Memory B cell (primary cell): ENCODE measurements at places on chromosomes 2 and 18.

GRCh38 chr18:49858309-49859020 is 45.1 kb upstream of the ACAA2 start:
- H3K4me1 ChIP-seq, result no peaks in the 10 kb centered on the region
- H3K36me3 ChIP-seq, result no peaks in the 10 kb centered on the region
- no peak overlapping the region for H3K27ac ChIP-seq
- no peaks in the 10 kb centered on the region for H3K27me3 ChIP-seq
- DNase-seq, result peak; percentile 43

- H3K4me3 ChIP-seq, result no peak overlapping the region
- no peak for DNase-seq
- peaks cover 8% of the 10 kb centered on the region for H3K27me3 ChIP-seq
- no peak overlapping the region for H3K27ac ChIP-seq
- H3K36me3 ChIP-seq, result peaks cover 2% of the 10 kb centered on the region
- H3K4me1 ChIP-seq, result no peaks in the 10 kb centered on the region
Observed at GRCh38 chr2:33020883-33021282, 74.1 kb downstream of the LTBP1 start.

- no peak overlapping the region for H3K4me3 ChIP-seq
- H3K27ac ChIP-seq, result no peak overlapping the region
- no peaks in the 10 kb centered on the region for H3K36me3 ChIP-seq
- peaks cover 4% of the 10 kb centered on the region for H3K27me3 ChIP-seq
Observed at GRCh38 chr2:95333888-95334338, 36.8 kb downstream of the KCNIP3 start.

DNA sequence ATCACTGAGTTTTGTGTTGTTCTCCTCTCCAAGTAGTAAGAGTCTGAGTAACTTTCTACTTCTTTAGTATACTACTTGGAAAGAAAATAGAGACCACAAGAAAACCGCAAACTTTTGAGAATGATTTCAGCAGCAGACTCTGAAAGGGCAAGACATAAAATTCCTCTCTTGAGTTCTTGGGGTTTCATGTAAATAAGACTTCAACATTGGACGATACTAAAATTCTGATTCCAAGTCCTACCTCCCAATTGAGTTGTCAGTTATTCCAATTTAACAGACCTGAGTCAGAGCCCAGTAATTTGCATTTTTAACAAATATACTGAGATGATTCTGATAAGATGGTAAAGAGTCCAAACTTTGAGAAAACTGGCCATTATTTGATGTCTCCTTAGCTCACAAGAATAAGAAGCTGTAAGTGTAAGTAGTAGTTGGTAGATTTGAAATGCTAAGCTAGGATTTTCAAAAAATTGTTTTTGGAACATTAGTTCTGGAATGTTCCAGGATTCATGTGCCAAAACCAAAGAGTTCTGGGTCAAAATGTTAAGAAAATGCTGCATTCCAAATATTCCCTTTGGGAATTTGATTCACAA is 261.6 kb upstream of the SPOPL start:
- H3K27ac ChIP-seq, result no peak overlapping the region
- peaks cover 2% of the 10 kb centered on the region for H3K27me3 ChIP-seq
- no peak overlapping the region for H3K4me3 ChIP-seq
- H3K4me1 ChIP-seq, result peaks cover 2% of the 10 kb centered on the region

DNA sequence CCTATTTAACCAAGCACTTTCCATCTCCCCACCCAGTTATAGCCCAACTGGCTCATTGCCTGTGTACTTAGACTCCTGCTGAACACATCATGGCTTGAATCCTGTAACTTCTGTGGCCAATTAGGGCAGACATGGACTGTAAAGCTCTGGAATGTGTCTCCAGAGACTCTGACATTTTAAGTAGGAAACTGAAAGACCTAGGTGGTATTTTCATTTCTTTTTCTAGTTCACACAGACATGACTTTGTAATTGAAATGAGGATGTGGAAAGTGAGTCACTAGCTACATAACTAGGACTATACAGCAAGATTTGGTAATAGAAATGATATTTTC is 12.2 kb downstream of the DOK1 start:
- DNase-seq, result no peak
- H3K27ac ChIP-seq, result no peak overlapping the region
- H3K4me3 ChIP-seq, result no peak overlapping the region
- no peaks in the 10 kb centered on the region for H3K27me3 ChIP-seq
- H3K36me3 ChIP-seq, result no peaks in the 10 kb centered on the region
- H3K4me1 ChIP-seq, result peaks cover 7% of the 10 kb centered on the region

DNA sequence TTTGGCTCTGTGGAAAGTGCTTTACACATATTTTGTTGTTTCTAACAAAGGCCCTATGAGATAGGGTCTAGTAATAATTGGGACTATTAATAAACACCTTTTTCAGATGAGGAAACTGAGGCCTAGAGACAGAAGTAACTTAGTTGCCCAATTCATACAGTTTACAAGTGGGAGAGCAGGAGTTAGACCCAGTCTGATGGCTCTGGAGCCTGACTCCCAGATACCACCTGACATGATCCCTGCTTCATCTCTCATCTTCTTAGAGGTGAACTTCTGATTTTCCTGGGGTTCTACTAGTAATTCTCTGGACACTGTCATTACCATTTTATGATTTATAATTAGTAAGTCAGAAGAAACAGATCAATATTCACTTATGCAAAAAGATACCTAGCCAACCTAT is 49.1 kb upstream of the OTX1 start:
- no peak overlapping the region for H3K4me3 ChIP-seq
- H3K36me3 ChIP-seq, result peaks cover 20% of the 10 kb centered on the region
- no peak overlapping the region for H3K27ac ChIP-seq
- no peaks in the 10 kb centered on the region for H3K4me1 ChIP-seq
- H3K27me3 ChIP-seq, result no peaks in the 10 kb centered on the region

DNA sequence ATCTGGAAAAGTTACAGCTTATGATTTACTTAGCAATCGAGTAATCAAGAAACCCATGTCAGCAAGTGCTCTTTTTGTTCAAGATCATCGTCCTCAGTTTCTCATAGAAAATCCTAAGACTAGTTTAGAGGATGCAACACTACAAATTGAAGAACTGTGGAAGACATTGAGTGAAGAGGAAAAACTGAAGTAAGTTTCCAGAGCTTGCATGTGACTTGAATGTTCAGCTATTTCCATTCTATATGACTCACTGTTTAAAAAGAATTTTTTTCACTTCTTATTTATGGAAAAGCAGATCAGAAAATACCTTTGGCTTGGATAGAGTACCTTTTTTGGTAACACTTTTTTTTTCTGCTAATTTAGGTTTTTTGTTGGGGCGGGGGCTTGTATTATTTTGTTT is 70.7 kb downstream of the PMS1 start:
- no peak for DNase-seq
- peaks cover 21% of the 10 kb centered on the region for H3K36me3 ChIP-seq
- H3K4me1 ChIP-seq, result no peaks in the 10 kb centered on the region

GRCh38 chr2:195575879-195576401 is 81.1 kb upstream of the SLC39A10 start:
- peak overlapping the region; percentile 90 for H3K27ac ChIP-seq
- no peaks in the 10 kb centered on the region for H3K27me3 ChIP-seq
- peak; percentile 68 for DNase-seq
- H3K4me1 ChIP-seq, result peaks cover 32% of the 10 kb centered on the region
- peak overlapping the region; percentile 73 for H3K4me3 ChIP-seq

- DNase-seq, result no peak
- peaks cover 8% of the 10 kb centered on the region for H3K27me3 ChIP-seq
- H3K36me3 ChIP-seq, result no peaks in the 10 kb centered on the region
- no peak overlapping the region for H3K4me3 ChIP-seq
Observed at GRCh38 chr18:37330173-37330572, 235.4 kb downstream of the CELF4 start.

- no peaks in the 10 kb centered on the region for H3K27me3 ChIP-seq
- peak overlapping the region; percentile 46 for H3K27ac ChIP-seq
- peaks cover 10% of the 10 kb centered on the region for H3K36me3 ChIP-seq
- H3K4me3 ChIP-seq, result peak overlapping the region; percentile 59
- DNase-seq, result no peak
Observed at GRCh38 chr2:223941579-223942277, 3.4 kb downstream of the WDFY1 start.

DNA sequence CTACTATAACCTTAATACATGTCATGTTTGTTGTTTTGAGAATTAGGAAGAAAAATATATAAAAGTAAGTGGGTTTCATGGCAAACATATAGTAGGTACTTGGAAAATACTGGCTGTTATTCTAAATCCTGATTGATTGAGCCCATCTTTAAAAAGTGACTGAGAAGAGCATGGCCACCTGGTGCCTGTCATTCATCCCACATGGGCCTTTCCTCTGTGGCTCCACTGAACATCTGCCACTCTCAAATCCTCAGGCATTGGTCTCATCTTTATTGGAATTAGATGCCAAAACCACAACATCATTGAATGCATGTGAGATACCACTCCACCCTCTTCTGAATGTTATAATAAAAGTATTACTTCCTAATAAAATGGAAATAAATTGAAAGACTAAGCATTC is 101.6 kb upstream of the TTN start:
- DNase-seq, result no peak
- H3K4me1 ChIP-seq, result peaks cover 8% of the 10 kb centered on the region
- no peak overlapping the region for H3K4me3 ChIP-seq
- peaks cover 17% of the 10 kb centered on the region for H3K36me3 ChIP-seq

GRCh38 chr2:156663757-156664409 is 227.7 kb downstream of the GPD2 start:
- no peak overlapping the region for H3K27ac ChIP-seq
- peaks cover 3% of the 10 kb centered on the region for H3K4me1 ChIP-seq
- no peaks in the 10 kb centered on the region for H3K27me3 ChIP-seq
- no peaks in the 10 kb centered on the region for H3K36me3 ChIP-seq

GRCh38 chr2:55051026-55051866 is 995 bp upstream of the RTN4 start:
- no peaks in the 10 kb centered on the region for H3K27me3 ChIP-seq
- peak overlapping the region; percentile 97 for H3K27ac ChIP-seq
- H3K4me1 ChIP-seq, result peaks cover 35% of the 10 kb centered on the region
- H3K4me3 ChIP-seq, result peak overlapping the region; percentile 100
- no peak for DNase-seq

DNA sequence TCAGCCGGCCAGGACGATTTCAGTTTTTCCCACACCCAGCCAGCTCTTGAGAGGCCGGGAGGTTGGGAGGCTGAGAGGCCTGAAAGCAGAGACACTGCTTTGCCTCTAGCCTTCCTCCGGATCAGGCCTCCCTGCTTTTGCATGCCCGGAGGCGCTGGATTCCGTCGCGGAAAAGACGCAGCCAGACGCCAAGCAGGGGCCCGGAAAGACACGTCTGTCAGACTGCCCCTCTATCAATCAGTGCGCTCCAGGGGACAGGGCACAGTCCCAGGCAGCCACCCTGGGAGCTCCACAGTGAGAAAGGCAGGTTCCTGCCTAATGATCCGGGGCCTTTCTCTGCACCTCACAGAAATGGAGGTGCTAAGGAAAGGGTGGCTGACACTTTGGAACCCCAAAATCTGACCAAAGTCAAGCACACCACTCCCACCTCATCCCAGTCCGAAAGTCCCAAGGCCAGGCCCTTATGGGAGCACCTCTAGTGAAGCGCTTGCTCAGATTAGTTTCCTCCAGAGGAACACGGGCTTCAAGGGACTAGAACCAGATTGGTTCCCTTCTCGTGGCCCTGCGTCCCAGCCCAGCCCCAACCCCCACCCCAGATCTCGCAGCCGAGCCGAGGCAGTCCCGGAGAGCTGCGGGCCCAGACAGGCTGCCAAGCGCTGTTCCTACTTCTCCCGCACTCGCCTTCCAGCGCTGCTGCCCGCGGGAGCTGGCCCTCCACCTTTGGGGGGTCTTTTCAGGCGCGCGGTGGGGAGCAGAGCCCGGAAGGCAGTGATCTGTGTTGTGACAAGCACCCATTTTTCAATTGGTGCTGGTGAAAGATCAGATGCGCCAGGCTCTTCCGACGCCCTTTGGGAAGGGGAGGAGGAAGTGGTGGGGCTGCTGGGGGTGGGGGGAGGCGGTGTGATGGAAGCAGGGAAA is 5.0 kb downstream of the DLX1 start:
- H3K27me3 ChIP-seq, result peaks cover 32% of the 10 kb centered on the region
- no peak for DNase-seq
- H3K4me3 ChIP-seq, result no peak overlapping the region
- no peak overlapping the region for H3K27ac ChIP-seq
- peaks cover 4% of the 10 kb centered on the region for H3K36me3 ChIP-seq

DNA sequence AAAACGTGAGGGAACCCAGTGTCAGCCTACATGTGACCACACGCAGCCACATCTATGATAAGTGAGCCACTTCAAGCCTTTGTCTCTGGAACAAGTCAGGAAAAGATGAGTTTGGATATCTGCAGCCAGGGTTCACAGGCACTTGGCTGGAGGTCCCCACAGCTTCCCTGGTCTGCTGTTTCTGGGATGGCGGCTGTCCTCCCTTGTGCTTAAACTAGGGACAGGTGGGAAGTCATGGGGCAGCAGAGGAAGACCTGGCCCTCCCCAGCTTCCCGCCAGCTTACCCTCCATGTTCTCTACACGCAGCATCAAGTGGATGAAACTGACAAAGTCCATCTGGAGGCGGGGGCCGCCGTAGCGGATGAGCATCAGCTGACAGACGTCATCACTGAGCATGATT is 38.5 kb upstream of the GALNT14 start:
- no peak overlapping the region for H3K4me3 ChIP-seq
- H3K27me3 ChIP-seq, result no peaks in the 10 kb centered on the region
- H3K4me1 ChIP-seq, result peaks cover 7% of the 10 kb centered on the region
- no peak for DNase-seq
- H3K36me3 ChIP-seq, result peaks cover 4% of the 10 kb centered on the region

DNA sequence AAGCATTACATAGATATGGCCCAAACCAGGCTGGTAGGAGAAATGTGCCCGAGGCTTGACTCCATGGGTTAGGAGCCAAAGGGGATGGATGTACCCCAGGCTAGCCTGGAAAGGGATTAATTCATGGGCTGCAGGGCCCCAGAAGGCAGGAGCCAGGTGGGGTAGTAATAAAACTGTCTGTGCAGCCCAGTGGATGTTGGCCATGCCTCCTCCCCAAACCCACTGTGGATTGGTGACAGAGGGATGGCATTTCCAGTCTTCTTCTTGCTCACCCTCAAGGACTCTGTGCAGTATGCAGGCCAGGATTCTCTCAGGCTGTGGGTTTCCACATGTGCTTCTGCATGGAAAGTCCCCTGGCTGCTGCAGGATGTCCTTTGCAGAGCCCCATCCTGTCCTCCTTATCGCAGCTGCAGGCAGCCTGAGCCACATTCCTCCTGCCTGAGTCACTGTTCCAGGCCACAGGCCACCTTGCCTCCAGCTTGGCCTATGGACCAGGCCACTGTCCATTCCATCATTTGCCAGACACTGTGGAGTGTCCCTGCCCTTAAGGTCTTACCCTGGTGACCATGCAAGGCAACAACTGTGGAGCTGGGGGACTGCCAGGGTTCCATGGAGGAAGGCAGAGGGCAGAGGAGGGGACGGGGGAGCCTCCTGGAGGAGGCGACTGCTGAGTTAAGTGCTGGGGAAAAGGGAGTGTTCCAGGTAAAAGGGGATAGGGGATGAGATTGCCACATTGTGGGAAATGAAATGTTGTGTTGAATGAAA is 38.9 kb downstream of the INO80C start:
- no peak overlapping the region for H3K27ac ChIP-seq
- peaks cover 4% of the 10 kb centered on the region for H3K4me1 ChIP-seq
- H3K27me3 ChIP-seq, result no peaks in the 10 kb centered on the region
- DNase-seq, result no peak
- H3K36me3 ChIP-seq, result no peaks in the 10 kb centered on the region
- H3K4me3 ChIP-seq, result no peak overlapping the region
